Ovary (tissue), 10 donors: ENCODE measurements at places on chromosomes 1 and 21.

- no peak for DNase-seq
Measured at GRCh38 chr1:206464456-206464964, 5.8 kb upstream of the IKBKE start.

- DNase-seq = no peak
Measured at GRCh38 chr1:44501047-44501890, 96.2 kb downstream of the RNF220 start.

GRCh38 chr1:151131701-151132334 lies 14.6 kb downstream of the SEMA6C start:
- peak; percentile 69 for DNase-seq

DNA sequence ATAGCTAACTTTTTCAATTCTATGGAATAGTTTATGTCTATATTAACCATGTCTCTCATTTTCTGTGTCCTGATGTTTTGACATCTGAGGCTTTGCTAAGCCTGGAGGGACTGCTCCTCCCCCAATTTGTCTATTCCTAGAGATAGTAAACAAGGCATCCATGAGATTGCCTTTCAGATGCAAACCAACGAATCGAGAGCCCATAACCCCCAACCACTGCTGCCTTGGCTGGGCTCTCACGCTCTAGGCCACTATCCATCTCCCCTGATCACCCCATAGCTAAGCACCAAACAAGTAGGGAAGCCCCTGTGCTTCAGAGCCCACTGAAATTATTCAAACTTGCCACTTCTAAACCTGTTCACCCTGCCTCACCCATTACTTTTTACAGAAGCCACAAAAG lies 437.7 kb downstream of the SETD4 start:
- no peak for DNase-seq

DNA sequence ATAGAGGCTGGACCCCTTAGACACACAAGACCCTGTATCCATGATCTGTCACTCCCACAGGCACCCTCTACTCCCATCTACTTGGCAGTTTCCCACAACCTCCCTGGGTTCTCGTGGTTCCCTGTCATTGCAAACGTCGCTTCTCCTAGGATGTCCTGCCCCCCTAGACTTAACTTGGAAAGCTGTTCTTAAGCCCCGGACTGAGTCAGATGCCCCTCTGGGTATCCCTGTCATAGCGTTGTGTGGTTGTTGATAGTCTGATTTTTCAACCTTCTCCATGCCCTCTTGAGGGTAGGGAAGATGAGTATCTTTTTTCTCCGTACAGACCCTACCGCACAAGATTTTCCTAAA lies 11.8 kb downstream of the RCC1 start:
- DNase-seq = no peak

DNA sequence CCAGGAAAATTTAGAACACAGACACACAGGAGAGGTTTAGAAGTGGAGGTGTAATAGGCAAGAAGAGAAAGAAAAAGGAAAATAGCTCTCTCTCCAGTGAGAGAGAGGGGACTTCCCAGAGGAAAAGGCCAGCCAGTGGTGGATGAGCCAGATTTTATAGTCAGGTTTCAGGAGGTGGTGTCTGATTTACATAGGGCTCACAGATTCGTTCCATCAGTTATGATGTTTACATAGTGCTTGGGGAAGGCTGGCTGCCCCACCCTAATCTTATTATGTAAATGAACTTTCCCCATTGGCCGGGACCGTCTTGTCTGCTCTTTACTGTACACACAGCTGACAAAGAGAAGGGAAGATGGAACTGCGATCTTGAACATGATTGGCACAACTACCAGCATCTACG lies 797.3 kb downstream of the PLA2G4A start:
- DNase-seq = no peak

DNA sequence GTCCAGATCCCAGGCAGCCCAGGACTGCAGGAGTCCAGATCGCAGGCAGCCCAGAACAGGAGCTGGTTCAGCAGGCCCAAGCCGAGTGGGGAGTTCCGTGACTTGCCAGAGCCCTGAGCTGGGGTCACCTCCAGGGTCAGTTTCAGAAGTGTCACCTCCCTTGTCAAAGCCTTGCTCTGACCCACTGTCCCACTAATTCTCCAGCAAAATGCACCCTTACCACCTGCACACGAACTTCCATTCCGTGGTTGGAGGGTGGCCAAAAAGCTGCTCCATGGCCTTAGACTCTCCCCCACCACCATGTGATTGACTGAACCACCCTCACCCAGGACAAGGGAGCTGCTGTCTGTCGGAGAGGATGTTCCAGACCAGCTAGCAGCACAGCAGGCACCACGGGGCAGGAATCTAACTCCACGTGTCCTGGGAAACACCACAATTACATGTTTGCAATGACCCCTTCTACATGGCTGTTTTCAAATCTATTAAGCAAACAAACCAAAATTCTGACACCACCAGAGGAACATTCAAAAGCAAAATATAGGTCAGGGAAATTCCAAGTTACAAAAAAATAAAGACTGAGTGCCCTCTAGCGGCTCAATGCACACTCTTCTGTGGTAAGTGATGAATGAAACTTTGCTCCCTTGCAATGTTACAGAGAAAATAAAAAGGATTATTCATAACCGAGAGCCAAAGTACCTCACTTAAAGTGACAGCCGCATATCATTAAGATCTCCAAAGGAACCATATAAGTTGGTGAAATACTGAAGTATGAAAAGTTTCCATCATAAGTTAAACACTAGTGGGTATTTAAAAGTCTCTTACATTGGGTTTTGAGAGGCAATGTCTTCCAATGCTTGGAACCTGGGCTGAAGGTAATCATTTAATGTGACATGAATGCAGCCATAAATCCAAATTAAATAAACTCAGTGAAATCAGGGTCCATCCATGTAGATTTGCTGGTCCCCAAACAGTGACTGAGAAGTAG lies 76.3 kb downstream of the NPHP4 start:
- peak; percentile 69 for DNase-seq

GRCh38 chr1:74375376-74375775 lies 137.0 kb downstream of the LRRC53 start:
- no peak for DNase-seq

GRCh38 chr1:176157995-176158394 lies 49.1 kb downstream of the COP1 start:
- no peak for DNase-seq

GRCh38 chr1:9075022-9075421 lies 5.6 kb upstream of the SLC2A5 start:
- no peak for DNase-seq

DNA sequence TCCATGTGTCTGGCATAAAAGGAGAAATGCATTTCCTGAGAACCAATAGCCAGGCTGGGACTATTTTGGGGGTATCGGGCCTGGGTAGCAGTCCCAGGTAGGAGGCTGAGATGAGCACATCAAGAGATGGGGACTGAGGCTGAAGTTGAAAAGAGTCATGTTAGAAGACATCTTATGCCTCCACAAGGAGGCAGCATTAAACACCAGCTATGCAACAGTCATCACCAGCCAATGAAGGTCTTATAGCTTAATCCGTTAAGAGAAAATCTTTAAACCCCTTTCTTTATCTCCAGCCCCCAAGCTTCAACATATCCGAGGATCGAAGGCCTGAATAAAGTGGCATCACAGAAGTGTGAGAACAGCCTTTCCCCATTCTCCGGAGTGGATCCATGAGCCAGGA lies 640.7 kb upstream of the PTBP2 start:
- no peak for DNase-seq

GRCh38 chr1:115364780-115365155 lies 26.7 kb upstream of the NGF start:
- no peak for DNase-seq

- peak; percentile 48 for DNase-seq
Measured at GRCh38 chr1:9753121-9753531, 70.6 kb downstream of the CLSTN1 start.

DNA sequence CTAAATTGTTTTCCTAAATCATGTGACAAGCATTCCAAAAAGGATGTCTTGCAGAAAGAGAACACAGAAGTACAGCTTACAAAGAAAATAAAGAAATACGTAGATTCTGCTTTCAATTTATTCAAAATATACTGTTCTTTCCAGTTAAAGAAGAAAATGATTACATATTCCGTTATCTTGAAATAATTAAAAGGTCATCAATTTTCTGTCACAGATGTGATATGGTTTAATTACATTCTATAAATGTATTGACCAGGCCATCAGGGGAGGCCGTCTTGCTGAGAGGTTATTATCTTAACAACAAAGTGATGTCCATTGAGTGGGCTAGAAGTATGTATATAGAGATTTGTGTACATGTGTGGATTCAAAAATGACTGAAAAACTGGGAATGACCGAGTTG lies 432.9 kb downstream of the SETD4 start:
- DNase-seq = no peak

DNA sequence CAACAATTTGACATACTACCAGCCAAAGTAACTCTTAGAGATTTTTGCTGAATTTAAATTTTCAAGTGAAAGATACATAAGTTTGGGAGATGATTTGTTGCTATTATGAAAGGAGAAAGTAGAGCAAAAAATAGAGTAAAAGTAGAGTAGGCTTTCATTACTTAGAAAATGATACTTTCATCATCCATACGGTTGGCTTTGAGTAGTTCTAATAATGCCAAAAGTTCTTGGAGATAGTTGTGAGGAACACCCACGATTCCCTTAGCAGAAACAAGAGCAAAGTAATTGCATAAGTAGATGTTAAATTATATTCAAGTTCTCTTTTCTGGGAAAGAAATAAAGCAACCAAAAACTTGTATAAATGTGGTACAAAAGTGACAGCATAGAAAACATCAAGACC lies 95.0 kb upstream of the VAV3 start:
- no peak for DNase-seq

DNA sequence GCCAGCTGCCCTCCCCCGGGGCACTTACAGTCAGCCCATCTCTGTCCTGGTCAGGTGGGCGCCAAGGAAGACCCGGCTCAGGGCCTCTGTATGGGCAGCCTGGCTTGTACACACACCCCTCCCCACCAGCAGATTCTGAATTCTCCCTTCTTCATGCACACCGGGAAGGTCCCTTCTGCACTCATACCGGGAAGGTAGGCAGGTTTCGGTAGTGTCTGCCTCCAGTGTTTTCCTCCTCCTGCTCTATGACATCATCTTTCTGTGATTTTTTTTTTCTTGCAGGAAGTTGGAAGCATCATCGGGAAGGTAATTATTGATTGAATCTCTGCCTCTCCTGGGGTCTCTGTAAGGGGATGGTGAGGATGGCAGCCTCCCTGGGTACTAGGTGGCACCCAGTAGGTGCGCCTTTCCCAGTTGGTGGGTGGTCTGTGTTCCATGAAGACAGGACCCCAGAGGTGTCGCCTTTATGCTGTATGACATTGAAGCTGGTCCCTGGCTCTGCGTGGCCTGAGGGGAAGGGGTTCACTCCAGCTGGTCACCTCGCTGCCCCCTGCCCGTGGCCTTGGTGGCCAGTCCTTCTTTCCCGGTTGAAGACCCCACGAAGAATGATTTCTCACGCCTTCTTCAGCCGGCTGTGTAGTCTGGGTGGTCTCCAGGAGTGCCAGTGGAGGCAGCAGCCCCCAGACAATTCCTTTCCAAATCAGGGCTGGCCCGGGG lies 82.1 kb upstream of the COL6A1 start:
- no peak for DNase-seq

DNA sequence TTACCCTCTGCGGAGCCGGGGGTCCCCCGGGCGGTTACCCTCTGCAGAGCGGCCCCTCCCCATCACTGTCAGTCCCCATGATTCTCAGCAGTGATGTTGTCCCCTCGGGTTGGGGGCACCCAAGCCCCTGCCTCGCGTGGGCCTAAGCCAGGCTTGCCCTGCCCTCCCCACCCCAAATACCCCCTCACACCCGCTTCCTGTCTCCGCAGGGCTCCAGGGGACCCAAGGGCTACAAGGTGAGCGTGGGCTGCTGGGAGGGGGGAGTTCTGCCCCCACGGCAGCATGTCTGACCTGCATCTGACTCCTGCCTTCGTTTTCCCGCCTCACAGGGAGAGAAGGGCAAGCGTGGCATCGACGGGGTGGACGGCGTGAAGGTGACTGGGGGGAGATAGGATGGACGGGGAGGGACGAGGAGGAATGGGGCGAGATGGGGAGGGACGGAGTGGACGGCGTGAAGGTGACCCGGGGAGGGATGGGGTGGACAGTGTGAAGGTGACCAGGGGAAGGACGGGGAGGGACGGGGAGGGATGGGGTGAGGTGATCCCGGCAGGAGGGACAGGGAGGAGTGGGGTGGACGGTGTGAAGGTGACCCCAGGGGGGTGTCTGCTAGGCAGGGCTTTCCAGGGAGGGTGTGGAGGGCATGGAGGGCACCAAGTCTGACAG lies 8.6 kb downstream of the COL6A1 start:
- DNase-seq = peak; percentile 40

DNA sequence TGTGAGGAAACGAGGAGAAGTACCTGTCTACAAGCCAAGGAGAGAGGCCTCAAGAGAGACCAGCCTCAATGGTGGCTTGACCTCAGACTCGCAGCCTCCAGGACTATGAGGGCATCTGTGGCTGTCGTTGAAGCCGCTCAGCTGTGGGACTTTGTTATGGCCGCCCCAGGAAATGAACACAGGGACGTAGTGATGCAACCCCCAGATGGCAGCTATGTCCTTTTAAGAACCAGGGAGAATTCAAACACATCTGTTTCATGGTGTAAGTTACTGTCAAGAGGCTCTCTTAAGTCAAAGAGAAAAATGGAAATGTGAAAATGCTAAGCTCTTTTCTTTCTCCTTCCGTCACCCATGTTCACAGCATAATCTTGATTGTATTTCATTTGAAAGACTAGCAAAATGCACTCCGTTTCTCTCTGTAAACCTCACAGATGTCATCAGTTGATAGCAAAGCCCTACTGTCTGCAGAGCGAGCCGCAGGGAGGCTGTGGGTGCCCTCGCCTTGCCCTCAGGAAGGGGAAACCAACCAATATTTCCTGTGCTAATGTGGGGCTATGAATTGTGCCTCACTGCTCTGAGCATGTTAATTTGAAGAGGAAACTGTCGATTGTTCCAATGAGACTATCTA lies 21.3 kb downstream of the UBASH3A start:
- DNase-seq = no peak

DNA sequence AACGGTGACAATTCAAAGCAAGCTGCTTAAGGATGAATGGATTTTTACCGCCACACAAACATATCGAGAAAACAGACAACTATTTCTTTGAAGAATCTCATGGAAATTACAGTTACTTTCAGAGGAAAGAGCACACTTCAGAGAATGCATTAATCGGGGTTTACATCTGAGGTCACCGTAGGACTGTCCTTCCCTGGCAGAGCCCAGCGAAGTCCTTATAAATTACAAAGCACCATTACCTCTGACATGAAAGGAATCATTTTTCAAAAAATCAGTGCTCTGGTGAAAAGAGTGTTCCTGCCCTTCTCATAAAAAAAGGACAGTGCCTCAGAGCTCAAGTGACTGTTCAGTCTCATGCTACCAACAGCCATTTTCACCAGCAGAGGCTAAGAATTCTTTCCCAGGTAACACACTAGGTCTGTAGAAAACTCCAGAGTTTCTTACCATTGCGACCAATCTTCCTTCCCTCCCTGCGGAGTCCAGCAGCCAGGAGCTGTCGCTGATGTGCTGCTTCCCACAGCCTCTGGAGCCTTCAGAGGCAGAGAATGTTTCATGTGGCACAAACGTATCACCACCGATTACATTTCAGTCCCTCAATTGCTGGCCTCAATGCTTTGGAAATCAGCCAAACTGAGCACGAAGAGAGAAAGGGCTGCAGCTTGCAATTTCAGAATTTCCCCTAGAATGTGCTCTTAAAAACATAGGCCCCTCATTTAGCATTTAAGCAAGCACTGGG lies 75.4 kb downstream of the PLD5 start:
- DNase-seq = no peak
